ENCODE measurements at places on chromosomes 5 and 9.

- no peak for DNase-seq
Measured at GRCh38 chr9:130443840-130444492, 795 bp upstream of the ASS1 start.

- no peak for DNase-seq
Measured at GRCh38 chr5:170865622-170866021, 3.8 kb downstream of the RANBP17 start.

- DNase-seq: no peak
Measured at GRCh38 chr5:128722551-128722950, 184.5 kb upstream of the FBN2 start.

DNA sequence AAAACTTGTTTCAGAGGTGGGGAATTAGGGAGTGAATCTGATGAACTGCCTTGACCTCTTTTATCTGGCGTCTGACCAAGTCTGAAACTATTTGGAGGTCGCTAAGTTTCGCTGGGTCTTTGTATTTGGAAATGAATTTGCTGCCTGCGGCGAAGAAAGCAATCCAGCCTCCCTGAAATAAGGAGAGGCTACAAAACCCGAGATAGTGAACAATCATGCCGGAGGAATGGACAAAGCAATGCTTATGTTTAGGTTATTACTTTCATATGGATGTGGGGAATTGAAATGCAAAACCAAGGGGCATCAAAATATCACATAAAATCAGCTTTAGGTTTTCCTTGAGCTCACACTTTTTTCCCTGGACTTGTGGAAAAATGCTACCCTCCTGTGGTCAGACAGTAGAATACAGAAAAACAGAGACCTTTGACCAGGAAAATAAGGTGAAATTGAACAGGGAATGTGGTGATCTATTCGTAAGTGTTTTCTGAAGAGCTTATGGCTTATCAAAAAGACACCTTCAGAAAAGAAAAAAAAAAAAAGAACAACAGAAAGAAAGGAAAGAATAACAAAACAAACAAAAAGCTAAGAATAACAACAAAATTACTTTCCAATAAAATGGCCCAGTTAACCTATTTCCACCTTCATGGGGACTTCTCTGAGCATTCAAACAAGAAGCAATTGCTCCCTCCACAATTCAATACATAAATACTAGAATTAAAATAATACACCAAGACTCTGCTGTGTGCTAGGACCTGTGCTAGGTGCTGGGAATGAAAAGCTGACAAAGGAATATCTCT lies 68.6 kb upstream of the DPYSL3 start:
- DNase-seq: peak; percentile 63

DNA sequence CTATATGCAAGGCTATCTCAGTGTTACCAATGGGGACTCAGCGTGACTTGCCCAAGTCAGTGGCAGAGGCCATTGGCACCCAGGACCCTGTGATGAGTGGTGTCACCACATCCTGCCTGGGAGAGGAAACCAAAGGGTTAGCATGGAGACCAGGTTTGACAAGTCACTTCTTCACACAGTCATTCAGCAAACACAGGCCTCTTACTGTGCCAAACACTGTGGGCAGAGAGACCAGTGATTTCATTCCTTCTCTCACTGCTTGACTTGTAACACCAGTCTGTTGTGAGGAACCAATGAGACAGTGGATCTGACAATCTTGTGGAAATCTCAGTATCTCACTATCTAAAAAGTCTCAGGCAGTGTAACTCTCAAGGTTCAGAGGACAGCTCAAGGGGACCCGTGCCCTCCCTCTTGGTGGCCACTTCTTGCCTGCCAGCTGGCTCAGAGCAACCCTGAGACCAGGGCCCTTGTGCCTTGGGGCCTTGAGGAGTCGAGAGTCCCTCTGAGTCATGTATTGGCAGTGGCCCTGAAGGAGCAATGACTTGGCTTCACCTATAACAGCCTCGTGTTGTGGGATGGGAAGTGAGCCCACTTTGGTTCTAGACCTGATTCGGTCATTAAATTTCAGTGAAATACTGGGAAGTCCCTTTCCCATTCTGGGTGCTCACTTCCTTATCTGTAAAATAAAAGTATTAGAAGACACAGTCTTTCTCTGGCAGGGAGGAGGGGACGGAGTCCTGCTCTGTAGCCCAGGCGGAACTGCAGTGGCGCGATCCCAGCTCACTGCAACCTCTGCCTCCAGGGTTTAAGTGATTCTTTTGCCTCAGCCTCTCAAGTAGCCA lies 1.6 kb downstream of the FABP6 start:
- DNase-seq: peak; percentile 45

DNA sequence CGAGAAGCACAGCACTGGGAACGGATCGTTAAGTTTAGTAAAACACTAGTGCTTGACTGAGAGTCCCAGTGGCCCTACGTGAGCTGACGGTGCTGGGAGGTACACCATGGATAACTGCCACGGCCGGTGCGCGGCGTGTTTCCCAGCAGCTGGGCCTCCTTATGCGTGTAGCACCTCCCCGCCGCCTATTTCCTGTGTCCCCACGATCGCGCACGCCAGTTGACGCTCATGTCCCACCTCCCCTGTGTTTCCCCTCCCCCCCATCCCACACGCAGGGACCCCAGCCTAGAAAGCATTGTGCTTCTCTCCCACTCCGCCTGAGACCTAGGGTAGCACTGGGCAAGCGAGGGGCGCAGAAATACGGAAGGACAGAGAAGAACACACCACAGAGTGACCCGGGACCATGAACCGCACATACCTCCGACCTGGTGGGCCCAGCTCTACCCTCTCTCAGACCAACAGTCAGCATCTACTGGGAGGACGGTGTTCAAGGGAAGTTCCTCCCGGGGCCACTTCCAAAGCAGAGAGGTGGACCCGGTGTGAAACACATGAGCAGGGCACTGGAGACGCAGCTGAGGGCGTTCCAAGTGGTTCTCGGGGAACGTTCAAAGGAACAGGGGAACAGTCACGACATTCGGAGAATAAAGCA lies 45.6 kb downstream of the DBH start:
- DNase-seq: no peak

DNA sequence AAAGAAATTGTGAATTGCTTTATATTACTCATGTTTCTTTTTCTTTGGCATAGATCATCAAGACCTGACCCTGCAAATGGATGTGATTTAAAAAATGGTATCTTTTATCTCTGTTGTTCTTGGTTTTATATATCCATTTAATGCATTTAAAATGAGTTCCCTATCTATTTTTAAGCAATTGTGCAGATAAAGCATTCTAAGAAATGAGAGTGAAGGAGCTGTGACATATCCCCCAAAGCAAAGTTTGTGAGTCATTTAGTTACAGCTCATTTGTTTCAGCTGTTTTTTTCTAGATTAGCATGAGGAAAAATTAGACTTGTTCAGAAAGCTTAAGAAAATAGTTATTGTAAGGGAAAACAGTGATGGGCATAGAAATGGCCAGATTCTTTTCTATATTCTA lies 7.6 kb upstream of the ELOVL7 start:
- DNase-seq: no peak
